ENCODE measurements at places on chromosomes 1 and 21. TPM values are rescaled to one million over a fixed set of nuclear protein-coding genes. Genes with fewer than 3 reads are reported as not detected.

Gene DAB1
- 0.12 TPM for total RNA-seq

DNA sequence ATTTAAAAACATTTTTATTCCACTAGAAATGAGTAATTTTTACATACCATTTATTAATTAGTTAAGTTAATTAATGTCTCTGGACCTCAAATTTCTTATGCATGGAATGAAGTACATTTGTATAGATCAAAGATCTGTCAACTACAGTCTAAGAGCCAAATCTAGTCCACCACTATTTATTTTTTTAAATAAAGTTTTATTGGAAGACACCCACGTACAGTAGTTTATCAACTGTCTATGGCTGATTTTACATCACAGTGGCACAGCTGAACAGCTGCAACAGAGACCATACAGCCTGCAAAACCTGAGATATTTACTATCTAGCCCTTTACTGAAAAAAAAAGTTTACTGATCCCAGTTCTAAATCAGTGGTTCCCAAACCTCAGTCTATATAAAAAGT lies 188.6 kb upstream of the HP1BP3 start:
- H3K4me3 ChIP-seq, result no peak overlapping the region
- H3K4me1 ChIP-seq, result no peaks in the 10 kb centered on the region
- no peaks in the 10 kb centered on the region for H3K27me3 ChIP-seq
- H3K36me3 ChIP-seq, result peaks cover 13% of the 10 kb centered on the region
- no peak for DNase-seq
- no peak overlapping the region for H3K27ac ChIP-seq

Gene LCE2C
- not detected for total RNA-seq

- peak overlapping the region; percentile 35 for H3K27ac ChIP-seq
- no peaks in the 10 kb centered on the region for H3K36me3 ChIP-seq
- peaks cover 3% of the 10 kb centered on the region for H3K27me3 ChIP-seq
- H3K4me3 ChIP-seq, result no peak overlapping the region
- DNase-seq, result peak; percentile 12
- peaks cover 10% of the 10 kb centered on the region for H3K4me1 ChIP-seq
Measured at GRCh38 chr1:144551107-144551542, 41.6 kb upstream of the PPIAL4F start.

- no peak overlapping the region for H3K4me3 ChIP-seq
- no peaks in the 10 kb centered on the region for H3K27me3 ChIP-seq
- no peak for DNase-seq
- no peaks in the 10 kb centered on the region for H3K36me3 ChIP-seq
- no peaks in the 10 kb centered on the region for H3K4me1 ChIP-seq
Measured at GRCh38 chr1:82762829-82763532, 962.2 kb downstream of the ADGRL2 start.

DNA sequence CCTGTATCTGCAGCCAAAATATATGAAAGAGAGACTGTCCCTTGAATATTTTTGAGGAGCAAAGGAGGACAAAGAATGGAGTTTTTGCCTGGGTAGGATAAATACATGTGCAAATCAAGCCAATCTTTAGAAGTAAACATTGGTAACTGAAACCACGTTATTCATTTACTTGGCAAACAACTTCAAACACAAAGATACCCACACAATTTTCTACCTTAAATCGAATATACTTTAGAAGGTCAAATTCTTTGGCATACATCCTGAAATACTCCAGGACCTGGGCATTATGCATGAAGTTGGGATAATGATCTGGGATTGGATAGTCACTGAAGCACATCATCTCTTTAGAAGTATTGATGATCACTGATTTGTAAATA lies 9.6 kb downstream of the FMO5 start:
- no peaks in the 10 kb centered on the region for H3K36me3 ChIP-seq
- H3K4me1 ChIP-seq, result no peaks in the 10 kb centered on the region
- DNase-seq, result no peak
- no peak overlapping the region for H3K4me3 ChIP-seq
- H3K27ac ChIP-seq, result no peak overlapping the region

Gene NES
- total RNA-seq, result 57.4 TPM

Gene TLCD4
- 12.8 TPM for total RNA-seq

GRCh38 chr1:166378805-166379204 lies 212.0 kb upstream of the FAM78B start:
- no peaks in the 10 kb centered on the region for H3K27me3 ChIP-seq
- DNase-seq, result no peak
- no peak overlapping the region for H3K4me3 ChIP-seq
- peaks cover 3% of the 10 kb centered on the region for H3K4me1 ChIP-seq
- H3K27ac ChIP-seq, result peak overlapping the region; percentile 56

DNA sequence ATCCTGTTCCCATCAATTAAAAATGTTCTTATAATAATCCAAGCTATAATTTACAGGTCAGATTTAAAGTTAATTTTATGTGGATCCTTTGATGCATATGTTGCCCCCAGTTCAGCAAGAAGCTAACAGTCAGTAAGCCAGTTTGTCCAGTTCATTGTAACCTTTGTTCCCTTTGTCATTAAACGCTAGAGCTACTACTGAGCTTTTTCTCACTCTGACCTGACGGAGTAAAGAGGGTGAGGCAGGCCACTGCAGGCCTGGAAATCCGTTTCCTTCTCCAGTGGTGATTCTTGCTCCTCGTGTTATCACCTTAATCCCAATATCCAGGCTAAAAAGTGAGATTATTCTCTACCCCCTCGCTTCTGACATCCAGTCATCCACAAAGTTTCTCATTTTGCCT lies 10.2 kb downstream of the YBX1 start:
- H3K4me1 ChIP-seq, result peaks cover 6% of the 10 kb centered on the region
- no peaks in the 10 kb centered on the region for H3K27me3 ChIP-seq
- no peak overlapping the region for H3K27ac ChIP-seq
- DNase-seq, result no peak

GRCh38 chr1:116900471-116901365 lies 9.0 kb upstream of the PTGFRN start:
- no peaks in the 10 kb centered on the region for H3K27me3 ChIP-seq
- H3K4me3 ChIP-seq, result no peak overlapping the region
- H3K27ac ChIP-seq, result no peak overlapping the region
- no peaks in the 10 kb centered on the region for H3K36me3 ChIP-seq

Gene ZNF695
- 1.4 TPM for total RNA-seq

- no peaks in the 10 kb centered on the region for H3K36me3 ChIP-seq
- H3K27me3 ChIP-seq, result no peaks in the 10 kb centered on the region
- H3K4me1 ChIP-seq, result peaks cover 20% of the 10 kb centered on the region
- peak overlapping the region; percentile 80 for H3K27ac ChIP-seq
- H3K4me3 ChIP-seq, result peak overlapping the region; percentile 57
Measured at GRCh38 chr1:203628201-203629015, 1.8 kb downstream of the ATP2B4 start.

Gene DTL
- 27.8 TPM for total RNA-seq

DNA sequence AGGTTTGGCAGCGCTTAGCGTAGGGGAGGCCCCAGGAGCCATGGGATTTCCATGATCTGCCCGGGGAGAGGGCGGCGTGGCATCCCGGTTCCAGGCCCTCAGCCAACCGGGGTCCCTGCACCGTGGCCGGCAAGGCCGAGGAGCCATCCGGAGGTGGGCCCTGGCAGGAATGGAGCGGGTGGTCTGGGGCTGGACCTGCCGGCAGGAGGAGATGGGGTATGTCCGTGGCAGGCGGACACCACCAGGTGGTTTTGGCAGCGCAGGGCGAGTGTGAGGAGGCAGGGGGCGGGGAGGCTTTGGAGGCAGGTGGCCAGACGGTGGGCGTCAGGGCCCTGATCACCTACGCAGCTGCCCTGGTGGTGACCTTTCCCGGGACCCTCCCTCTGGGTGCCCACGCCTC lies 10.3 kb downstream of the PRKCZ start:
- no peak overlapping the region for H3K4me3 ChIP-seq
- DNase-seq, result no peak
- H3K27me3 ChIP-seq, result no peaks in the 10 kb centered on the region
- H3K27ac ChIP-seq, result peak overlapping the region; percentile 90
- no peaks in the 10 kb centered on the region for H3K4me1 ChIP-seq
- H3K36me3 ChIP-seq, result no peaks in the 10 kb centered on the region

Gene FLG2
- not detected for total RNA-seq

All from lung (tissue), 17 donors.